ENCODE measurements at places on chromosomes 7 and 10.

- DNase-seq: no peak
Observed at GRCh38 chr10:46234431-46235060, 52.3 kb upstream of the ANTXRL start.

GRCh38 chr7:17659126-17659525, 281.2 kb downstream of the SNX13 start:
- no peak for DNase-seq

DNA sequence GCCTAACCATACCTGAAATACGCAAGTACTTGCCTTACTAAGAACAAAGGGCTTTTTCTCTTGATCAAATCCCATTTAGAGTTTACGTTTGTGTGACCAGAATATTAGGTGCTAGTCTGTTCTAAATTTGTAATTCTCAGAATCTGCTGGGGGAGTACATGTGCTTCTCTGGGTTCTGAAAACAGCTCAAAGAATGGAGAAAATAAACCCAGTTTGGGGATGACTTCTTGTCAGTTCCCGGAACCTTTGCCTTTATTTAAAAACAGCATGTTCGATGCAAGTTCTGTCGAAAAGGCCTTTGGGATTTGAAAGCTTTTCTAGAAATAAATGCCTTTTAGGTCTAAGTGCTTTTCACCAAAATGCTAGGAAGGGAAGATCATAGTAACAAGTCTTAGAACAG, 147.0 kb downstream of the ARID5B start:
- no peak for DNase-seq

DNA sequence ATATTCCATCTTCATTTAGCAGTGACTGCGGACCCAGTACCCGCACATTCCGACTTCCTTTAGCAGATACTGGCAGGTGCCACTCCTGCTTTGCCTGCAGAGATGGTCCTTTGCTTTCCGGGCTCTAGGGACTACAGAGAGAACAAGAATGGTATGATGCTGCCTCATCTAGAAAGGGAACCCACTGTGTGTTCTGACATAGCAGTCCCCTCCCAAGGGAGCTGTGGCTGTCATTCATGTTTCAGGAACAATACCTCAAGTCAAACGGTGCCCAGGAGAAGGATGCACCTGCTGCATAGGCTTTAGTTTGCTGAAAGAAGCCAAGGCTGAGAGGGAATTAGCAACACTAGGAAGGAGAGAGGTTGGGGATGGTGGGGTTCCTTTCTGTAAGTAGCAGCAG, 15.9 kb upstream of the TMEM72 start:
- no peak for DNase-seq

- DNase-seq: no peak
Observed at GRCh38 chr7:36984710-36985312, 260.5 kb upstream of the AOAH start.

DNA sequence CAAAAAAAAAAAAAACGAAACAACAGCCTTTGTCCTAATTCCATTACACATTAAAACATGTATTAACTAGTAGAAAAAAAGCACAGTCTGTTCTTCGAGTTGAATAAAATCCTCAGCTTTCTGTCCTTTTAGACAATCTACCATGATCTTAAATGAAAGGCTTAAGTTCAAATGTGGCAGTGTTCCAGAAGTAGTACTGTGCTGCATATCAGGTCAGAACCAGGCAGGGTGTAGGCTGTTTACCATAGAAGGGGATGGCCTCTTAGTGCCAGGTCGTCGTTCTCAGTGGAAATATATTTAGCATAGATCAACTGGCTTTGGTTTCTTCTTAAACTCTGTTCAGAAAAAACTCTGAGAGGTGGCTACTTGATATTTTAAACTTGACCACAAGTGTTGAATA, 612.0 kb downstream of the CNTNAP2 start:
- no peak for DNase-seq

DNA sequence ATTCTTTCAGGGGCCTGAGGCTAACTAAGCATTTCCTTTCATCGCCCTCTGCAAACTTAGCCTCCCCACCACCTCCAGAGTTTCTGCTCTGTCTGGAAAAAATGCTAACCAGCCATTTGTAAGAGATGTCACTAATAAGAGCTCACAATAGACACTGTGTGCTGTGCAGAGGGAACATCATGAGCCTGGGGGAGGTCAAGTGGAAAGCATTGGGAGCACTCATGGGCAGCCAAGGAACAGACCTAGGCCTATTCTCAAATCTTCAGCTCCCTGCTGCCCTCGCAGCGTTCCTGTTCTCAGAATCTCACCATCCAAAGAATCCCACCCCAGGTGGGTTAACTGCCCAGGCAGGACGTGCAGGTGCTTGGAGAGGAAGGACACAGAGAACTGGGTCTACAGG, 27.1 kb upstream of the GPAM start:
- DNase-seq: no peak

- no peak for DNase-seq
Observed at GRCh38 chr7:17320102-17320497, 21.6 kb downstream of the AHR start.

Data from activated gamma-delta T cell treated with Interleukin-2 at 50 U/mL for 16 hours (primary cell).